Mucosa of gallbladder (tissue), 1 donor: ENCODE measurements at places on chromosomes 2 and 18. TPM values are rescaled to one million over a fixed set of nuclear protein-coding genes. Genes with fewer than 3 reads are reported as not detected.

REG3A gene
- total RNA-seq, result 2.9 TPM

GRCh38 chr2:5953525-5953924 is 261.3 kb downstream of the SOX11 start:
- no peak for DNase-seq

- no peak for DNase-seq
Measured at GRCh38 chr18:41790687-41791086, 164.3 kb upstream of the PIK3C3 start.

- DNase-seq, result no peak
Measured at GRCh38 chr18:10559553-10560451, 34.0 kb downstream of the NAPG start.

DNA sequence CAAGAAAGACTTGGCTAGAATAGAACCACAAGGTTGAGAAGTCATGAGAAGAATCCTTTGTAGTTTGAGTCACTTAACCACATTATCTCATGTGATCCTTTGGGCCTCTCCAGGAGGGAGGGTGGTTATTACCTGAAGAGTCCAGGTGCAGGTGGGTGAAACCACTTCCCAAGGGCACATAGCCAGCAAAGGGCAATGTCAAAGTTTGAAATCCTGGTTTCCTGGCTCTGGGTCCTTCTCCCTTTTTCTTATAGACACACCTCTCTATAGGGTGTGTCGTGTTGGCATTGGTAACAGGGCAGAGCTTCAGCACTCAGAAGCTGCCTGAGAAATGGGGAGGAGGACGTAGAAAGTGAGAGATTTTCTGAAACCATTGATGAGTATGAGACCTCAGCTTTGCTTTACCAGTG is 137.9 kb downstream of the MGAT5 start:
- DNase-seq, result peak; percentile 59

GPD2 gene
- total RNA-seq, result 35.0 TPM

SMYD1 gene
- total RNA-seq, result 7.3 TPM

FBXO36 gene
- 2.3 TPM for total RNA-seq

GRCh38 chr2:134220344-134220974 is 33.4 kb upstream of the MGAT5 start:
- no peak for DNase-seq

DNA sequence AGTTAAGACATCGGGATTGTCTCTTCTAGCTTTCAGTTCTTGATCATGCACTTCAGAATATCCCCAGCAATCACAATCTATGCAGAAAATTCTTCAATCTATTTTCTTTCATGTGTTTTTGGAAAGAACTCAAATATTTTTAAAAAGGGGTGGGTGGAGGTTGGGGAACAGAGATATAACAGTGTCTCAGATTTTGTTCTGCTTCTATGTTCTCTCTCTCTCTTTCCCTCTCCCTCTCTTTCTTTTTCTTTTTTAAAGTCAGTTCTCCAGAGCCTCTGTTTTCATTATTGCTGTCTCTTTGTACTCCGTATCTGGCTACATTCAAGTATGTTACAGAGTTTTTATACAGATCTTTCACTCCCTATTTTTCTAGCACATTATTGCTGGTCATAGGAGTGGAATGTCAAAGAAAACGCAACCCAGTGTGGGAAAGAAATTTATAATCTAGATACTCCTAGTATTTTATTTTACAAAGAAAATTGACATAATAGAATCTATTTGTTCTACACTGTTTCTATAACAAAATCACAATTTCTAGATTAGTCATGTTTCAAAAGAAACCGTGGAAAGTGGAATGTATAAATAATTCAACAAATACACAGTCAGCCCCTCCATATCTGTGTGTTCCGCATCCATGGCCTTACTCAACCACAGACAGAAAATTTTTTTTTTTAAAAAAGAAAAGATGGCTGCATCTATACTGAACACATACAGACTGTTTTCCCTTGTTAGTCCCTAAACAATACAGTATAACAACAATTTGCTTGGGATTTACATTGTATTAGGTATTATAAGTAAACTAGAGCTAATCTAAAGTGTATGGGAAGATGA is 11.2 kb upstream of the NEMP2 start:
- no peak for DNase-seq

- DNase-seq, result no peak
Measured at GRCh38 chr18:5237083-5237722, 40.1 kb upstream of the AKAIN1 start.

DNA sequence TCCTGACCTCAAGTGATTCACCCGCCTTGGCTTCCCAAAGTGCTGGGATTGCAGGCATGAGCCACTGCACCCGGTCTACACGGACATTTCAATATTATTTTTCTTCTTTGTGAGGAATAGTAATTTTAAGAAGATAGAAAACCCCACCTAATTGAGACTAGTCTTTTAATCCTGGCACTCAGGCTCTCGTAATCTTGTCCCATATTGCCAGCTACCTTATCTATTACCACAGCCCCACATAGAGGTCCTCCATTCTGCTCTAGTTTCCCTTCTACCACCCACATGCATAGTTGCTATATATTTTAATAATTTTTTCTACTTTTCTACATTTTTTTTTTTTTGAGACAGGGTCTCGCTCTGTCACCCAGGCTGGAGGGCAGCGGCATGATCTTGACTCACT is 9.5 kb upstream of the USP14 start:
- no peak for DNase-seq

- no peak for DNase-seq
Measured at GRCh38 chr18:75128911-75129716, 79.8 kb downstream of the PTGR3 start.

SERPINB3 gene
- total RNA-seq, result not detected

GRCh38 chr2:99600981-99601651 is 111.3 kb upstream of the REV1 start:
- no peak for DNase-seq

HOXD4 gene
- total RNA-seq, result 1.0 TPM

DCC gene
- total RNA-seq, result not detected

- no peak for DNase-seq
Measured at GRCh38 chr2:208256192-208256782, 1.4 kb upstream of the IDH1 start.

ARL6IP6 gene
- 11.4 TPM for total RNA-seq

ARHGEF4 gene
- total RNA-seq, result 11.7 TPM

DNA sequence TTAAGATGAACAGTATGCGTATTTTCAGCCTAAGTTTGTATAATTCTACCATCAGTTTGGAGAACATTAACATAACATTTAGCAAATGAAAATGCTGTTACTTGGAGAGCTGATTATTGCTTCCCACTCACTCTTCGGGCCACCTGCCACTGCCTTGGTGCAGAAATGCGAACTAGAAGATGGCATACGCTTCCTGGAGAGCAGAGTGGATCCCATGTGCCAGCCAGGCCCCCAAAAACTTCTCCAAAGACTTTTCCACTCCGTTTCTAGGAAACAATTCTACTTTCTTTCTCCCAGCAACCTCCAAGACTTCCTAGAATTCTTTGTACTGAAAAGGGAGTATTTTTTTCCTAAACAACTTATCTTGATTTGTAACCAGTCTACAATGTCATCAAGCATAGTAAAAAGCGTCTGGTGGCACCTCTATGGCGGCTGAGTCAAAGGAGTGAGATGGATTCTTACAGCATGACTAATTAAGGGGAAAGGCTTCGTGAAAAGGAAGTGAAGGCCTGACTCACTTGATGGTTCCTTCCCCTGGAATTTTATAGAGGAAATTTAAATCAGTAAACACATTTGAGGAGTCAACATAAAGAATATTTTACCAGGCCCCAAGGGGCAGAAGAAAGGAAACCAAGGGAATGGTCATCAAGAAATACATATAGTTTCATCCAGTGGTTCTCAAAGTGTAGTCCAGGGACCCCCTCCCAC is 36.6 kb downstream of the FEZ2 start:
- no peak for DNase-seq

GRCh38 chr2:48235076-48235475 is 294.9 kb upstream of the STON1 start:
- no peak for DNase-seq

GRCh38 chr18:78772360-78773302 is 207.0 kb upstream of the SALL3 start:
- no peak for DNase-seq

TBC1D8 gene
- total RNA-seq, result 72.1 TPM

DNA sequence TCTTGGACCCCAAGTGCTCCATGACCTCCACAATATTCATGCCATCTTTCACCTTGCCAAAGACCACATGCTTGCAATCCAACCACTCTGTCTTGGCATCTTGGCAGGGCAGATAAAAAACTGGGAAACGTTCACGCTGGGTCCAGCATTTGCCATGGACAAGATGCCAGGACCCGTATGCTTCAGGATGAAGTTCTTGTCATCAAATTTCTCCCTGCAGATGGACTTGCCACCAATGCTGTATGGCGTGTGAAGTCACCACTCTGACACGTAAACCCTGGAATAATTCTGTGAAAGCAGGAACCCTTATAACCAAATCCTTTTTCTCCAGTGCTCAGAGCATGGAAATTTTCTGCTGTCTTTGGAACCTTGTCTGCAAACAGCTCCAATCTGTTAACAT is 21.5 kb downstream of the CNOT11 start:
- no peak for DNase-seq

DNA sequence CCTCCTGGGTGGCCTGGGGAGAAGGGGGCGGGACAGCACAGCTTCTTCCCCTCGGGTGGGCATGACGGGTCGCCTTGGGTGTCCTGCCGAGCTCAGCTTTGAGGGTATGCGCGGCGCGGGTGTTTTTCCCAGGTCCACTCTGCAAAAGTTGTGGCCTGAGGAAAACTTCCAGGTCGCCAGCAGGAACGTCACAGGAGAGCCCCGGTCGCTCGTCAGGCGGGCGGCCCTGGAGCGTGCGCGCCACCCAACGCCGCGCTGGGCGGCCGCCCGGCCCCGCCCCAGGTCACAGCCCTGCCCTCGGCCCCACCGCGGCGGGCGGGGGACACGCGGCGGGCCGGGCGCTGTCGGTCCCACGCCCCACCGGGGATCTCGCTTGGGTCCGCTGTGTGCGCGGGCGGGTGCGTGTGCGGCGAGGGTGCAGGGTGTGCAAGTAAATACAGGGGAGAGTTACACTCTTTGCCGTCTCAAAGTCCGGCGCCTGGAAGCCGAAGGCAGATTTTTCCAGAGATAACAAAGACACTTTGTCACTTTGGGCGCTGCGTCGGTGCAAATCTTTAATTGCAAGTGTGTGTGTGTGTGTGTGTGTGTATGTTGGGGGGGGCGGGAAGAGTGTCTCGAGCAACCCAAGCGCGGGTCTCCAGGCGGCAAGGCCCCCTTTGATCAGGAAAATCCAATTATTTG is 616 bp upstream of the SP5 start:
- DNase-seq, result peak; percentile 36

ICOS gene
- 0.98 TPM for total RNA-seq

DNA sequence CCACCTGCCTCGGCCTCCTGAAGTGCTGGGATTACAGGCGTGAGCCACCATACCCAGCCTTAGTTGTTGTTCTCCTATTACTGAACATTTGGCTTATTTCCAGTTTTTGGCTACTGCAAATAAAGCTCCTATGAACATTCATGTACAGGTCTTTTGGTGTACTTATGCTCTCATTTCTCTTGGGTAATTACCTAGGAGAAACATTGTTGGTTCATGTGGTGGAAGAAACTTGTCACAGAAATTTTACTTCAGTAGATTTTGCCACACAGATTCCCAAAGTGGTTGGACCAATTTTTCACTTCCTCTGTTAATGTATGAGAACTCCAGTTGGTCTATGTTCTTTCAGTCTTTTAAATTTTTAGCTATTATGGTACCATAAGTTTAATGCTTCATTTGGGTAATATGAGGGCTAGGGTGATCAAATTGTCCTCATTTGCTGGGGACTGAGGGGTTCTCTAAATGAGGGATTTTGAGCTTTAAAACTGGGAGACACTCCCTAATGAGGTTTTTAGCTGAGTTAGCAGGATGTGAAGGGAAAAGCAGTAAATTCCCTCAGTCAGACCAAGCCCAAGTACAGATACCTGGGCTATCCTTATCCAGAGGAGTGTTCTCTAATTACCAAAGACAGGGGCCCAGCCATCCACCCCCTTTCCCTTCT is 33.9 kb downstream of the MTA3 start:
- DNase-seq, result no peak

KIF1A gene
- total RNA-seq, result 1.6 TPM

DNA sequence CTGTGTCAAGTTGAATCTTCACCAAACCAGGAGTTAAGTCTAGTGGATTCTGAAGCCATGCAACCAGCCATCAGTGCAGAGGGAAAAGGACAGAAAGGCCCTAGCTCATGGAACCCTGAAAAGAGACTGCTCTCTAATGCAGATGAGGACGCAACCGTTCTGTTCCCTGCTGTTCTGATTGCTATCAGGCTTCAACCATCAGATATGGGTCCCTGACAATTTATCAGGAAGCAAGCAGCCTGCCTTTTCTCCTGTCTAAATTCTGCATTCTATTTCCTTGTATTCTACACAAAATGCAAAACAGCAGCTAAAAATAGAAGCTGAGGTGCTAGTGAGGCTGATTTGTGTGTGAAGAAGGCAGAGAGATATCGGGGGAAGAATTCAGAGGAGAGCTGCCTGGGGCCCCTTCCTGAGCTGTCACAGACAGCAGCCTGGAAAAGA is 68.4 kb upstream of the RTN4 start:
- DNase-seq, result no peak

FASTKD1 gene
- 17.1 TPM for total RNA-seq

GRCh38 chr2:128773641-128774319 is 455.1 kb upstream of the HS6ST1 start:
- DNase-seq, result peak; percentile 7

MTX2 gene
- total RNA-seq, result 22.3 TPM

DNA sequence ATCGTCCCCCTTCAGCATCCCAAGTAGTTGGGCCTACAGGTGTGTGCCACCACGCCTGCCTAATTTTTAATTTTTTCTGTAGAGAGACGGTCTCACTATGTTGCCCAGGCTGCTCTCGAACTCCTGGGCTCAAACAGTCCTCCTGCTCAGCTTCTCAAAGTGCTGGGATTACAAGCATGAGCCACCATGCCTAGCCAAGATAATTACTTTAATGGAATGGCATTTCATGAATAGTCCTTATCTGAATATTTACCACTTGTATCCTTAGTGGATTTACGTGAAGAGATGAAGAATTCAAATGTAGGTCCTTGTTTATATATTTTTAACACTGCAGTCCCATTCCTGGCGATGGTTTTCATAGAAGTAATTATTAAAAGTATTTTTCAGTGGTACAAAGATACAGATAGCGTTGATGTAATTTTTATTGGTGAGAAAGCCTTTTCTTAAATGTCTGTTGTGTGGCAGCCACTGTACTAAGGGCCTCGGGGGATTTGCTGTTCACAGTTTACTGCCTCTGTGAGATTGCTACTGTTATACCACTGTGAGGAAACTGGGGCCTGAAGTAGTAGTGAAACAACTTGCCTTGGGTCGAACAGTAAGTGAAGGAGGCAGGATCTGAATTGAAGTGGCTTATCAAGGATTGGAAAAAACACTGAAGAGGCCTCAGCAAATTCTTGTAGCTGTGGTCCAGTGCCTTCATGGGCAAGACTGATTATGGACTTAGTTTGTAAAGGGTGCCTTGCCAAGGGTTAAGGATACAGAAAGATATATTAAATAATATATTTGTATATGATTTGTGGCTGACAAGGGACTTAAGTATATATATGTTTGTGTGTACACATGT is 151.2 kb downstream of the PRPF40A start:
- no peak for DNase-seq

- no peak for DNase-seq
Measured at GRCh38 chr2:145256551-145256950, 736.6 kb upstream of the ZEB2 start.

GRCh38 chr18:74817576-74817975 is 219.9 kb downstream of the ZNF407 start:
- no peak for DNase-seq

- no peak for DNase-seq
Measured at GRCh38 chr2:37284381-37284780, 40.3 kb downstream of the PRKD3 start.

MGAT4A gene
- 34.4 TPM for total RNA-seq
